ENCODE measurements at places on chromosomes 6 and 20.
A peak's percentile ranks its signal among the peaks of the same experiment; 100 is the strongest.

GRCh38 chr6:169981568-169981967 is 230.1 kb downstream of the ERMARD start:
- no peak for DNase-seq

GRCh38 chr6:116159782-116160524 is 34.0 kb upstream of the COL10A1 start:
- DNase-seq, result no peak

- DNase-seq, result no peak
Observed at GRCh38 chr6:55198715-55199114, 24.4 kb downstream of the HCRTR2 start.

- DNase-seq, result no peak
Observed at GRCh38 chr6:153121311-153121710, 9.8 kb downstream of the RGS17 start.

DNA sequence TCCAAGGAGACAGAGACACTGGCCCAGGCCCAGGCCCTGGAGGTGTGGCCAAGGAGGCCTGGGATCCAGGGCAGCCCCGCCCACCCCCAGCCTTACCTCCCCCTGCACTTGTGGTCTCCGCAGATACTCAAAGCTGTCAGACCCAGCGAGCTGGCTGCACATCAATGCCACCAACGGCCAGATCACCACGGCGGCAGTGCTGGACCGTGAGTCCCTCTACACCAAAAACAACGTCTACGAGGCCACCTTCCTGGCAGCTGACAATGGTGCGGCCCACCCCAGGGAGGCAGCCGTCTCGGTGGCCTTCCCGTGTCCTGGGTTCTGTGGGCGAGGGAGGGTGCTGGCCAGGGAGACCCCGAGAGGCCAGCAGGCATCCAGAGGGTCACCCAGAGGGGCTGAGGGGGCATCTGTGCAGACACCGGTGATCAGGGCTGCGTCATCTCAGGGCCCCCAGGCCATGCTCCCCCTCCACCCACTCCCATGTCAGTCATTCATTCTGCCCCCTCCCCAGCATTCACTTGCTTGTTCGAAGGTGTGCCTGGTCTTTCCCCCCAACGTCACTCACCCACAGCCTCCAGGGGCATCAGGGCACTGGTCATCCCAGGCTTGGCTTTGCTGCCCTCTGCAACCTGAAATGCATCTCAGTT is 141.3 kb downstream of the TAF4 start:
- DNase-seq, result no peak

GRCh38 chr6:68638230-68638900 is 3.3 kb downstream of the ADGRB3 start:
- no peak for DNase-seq

GRCh38 chr20:57695012-57695411 is 14.8 kb downstream of the PMEPA1 start:
- DNase-seq, result no peak

- peak; percentile 50 for DNase-seq
Observed at GRCh38 chr20:39825524-39825923, 863.4 kb downstream of the DHX35 start.

DNA sequence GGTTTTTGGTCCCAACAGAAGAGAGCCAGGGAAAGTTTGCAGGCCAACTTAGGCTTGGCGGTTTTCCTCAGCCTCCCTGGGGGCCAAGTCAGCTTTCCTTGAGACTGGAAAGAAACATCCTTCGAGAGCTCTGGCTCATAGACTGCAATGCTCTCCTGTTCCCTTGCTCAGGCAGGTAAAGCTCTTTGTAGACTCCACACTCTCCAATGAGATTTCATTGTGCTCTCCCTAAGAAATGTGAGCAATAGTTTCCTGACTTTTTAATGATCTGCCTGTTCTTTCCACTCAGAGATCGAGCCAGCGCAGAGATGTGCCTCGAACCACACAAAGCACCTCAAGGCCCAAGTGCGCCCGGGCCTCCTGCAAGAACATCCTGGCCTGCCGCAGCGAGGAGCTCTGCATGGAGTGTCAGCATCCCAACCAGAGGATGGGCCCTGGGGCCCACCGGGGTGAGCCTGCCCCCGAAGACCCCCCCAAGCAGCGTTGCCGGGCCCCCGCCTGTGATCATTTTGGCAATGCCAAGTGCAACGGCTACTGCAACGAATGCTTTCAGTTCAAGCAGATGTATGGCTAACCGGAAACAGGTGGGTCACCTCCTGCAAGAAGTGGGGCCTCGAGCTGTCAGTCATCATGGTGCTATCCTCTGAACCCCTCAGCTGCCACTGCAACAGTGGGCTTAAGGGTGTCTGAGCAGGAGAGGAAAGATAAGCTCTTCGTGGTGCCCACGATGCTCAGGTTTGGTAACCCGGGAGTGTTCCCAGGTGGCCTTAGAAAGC is 13.9 kb downstream of the TNFAIP3 start:
- DNase-seq, result no peak

DNA sequence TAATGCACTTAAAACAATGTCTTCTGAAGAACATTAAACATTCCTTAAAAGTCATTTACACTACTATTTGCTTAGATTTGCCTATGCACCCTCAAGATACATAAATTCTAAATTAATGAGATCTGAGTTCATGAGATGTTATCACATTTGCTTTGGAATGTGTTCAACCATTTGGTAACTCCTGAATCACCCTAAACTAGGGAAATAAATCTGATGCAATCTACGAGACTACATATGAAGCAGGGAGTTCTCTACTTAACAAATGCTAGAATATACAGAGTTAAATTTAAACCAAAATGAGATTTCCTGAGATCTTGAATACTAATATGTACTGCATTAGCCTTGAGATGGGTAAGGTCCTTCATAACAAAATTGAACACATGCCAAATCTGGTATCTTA is 170.1 kb downstream of the CLIC5 start:
- no peak for DNase-seq

DNA sequence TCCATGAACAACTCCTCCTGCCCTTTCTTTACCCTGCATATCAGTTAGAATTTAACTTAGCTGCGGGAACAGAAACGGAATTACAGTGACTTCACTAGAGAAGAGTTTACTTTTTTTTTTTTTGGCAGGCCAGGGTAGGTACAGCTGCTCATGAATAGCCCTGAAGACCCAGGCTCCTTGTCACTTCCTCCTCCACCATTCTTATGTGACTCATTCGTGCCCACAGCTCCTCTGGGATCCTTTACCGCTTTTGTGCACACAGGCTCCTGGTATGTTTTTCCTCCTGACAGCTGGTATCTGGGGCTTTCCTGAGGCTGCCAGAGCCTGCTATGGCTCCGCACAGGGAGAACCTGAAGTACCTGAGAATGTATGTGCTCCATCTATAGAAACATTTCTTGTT is 3.9 kb upstream of the KCNS1 start:
- DNase-seq, result no peak

DNA sequence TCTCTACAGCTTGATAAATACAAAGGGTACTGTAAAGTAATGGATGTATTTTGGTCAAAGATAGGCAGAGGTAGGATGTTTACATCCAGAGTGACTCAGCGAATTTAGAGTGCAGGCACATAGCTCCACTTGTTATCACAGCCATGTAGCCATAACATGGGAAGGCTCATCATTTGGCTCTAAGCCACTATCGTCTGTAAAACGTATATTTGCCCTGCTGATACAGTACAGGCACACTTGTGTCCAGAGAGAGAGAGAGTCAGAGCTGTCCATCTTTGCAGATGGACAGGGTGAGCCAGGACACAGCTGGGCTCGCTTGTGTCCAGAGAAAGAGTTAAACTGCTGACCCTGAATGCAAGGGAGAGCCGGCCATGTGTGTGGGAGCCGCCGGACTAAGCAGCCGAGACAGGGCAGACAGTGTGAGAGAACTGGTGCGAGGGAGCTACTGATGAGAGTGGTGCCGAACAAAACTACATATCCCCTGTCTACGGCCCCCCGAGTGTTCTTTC is 619.0 kb downstream of the DOK5 start:
- DNase-seq, result no peak

DNA sequence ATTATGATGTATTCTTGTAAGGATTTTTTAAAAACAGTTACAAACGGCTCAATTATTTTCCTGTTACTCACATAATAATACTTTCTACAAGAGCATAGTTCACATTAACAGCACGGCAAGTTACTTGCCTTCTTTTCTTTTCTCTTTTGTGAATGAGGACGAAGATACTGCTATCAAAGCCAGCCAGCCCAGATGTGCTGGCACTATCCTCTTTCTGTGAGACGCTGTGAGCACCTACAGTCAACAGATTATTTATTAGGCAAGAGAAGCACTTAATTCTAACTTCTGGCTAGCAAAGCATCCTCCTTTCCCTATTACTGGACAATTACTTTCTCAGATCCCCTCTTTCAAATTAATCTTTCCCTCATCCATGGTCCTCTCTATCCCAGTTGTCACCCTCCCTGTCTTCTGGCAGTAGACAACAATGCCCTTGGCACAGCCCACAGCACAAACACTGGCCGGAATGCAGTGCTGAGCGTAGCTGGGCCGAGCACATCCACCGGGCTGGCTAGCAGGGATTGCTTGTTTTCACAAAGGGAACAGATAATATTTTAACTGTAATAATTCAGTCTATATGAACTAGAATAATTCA is 262.1 kb downstream of the FOXC1 start:
- no peak for DNase-seq

DNA sequence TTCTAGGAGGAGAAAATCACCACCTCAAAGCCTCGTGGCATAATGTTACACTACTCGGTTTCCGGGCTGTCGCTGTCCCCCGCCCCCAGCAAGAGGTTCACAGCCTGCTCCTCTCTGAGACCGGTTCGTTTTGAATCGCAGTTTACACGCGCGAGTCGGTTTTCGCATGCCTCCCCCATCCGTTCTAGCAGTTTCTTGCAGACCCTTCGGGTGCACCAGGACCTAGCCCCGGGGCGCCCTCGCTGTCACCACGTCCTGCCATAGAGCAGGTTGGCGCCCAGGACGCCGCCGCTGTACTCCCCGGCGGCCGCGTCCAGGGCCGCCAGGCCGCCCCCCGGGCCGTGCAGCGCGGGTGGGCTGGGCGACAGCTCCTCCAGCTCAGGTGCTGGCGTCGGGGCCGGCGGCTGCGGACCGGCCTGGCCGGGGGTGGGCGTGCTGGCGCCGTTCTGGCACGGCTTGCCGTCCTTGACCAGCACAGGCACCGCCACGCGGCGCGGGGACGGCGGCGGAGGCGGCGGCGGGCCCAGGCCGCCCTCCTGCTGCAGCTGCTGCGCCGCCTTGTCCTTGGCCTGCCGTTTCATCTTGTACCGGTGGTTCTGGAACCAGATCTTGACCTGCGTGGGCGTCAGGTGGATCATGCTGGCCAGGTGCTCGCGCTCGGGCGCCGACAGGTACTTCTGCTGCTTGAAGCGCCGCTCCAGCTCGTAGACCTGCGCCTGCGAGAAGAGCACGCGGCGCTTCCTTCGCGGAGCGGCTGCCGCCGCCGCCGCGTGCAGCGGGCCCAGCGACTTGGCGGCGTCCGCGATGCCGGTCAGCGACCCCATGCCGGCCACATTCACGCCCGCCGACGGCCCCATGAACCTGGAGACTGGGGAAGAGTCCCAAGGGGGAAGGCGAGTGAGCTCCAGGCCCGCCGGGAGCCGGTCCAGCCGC is 1.4 kb downstream of the NKX2-4 start:
- DNase-seq, result no peak

DNA sequence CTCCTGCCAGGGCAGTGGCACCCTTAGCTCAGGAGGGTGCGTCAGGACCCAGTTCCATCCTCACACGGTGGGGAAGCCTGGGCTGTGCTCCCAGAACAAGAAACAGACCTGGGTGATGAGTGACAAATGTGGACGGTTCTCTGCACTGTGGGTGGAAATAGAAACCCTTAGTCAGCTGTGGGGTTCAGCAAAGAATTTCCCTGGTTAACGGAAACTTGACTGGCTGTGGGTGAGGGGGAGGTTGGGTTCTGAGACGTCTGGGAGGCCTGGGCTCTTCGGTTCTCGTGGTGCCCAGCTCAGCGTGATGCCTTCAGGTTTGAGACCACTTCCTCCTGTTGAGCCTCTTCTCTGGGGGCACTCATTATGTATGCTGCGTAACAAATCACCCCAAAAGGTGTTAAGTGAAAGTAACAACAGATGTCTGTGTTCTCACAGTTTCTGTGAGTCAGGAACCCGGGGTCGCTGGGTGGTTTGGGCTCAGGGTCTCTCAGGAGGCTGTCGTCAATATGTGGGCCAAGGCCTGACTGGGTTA is 53.1 kb upstream of the FAM83D start:
- no peak for DNase-seq

DNA sequence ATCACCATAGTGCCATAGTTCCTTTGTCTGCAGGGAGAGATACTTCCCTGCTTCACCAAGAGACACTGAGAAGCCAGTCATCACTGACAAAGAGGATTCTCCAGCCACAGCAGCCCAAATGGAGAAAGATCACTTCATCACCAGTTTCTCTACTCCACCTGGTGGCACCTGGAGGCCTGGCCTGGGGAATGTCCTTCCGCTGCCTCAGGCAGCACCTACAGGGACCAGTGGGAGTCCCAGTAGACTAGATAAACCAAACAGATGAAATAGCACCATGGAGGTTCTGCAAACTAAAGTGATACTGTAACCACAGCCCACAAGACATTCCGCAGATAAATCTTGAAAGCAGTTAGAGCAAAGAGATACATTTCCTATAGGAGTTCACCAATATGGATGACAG is 266.5 kb downstream of the C6orf118 start:
- DNase-seq, result no peak

- DNase-seq, result no peak
Observed at GRCh38 chr6:90294989-90295853, 1.4 kb downstream of the BACH2 start.

DNA sequence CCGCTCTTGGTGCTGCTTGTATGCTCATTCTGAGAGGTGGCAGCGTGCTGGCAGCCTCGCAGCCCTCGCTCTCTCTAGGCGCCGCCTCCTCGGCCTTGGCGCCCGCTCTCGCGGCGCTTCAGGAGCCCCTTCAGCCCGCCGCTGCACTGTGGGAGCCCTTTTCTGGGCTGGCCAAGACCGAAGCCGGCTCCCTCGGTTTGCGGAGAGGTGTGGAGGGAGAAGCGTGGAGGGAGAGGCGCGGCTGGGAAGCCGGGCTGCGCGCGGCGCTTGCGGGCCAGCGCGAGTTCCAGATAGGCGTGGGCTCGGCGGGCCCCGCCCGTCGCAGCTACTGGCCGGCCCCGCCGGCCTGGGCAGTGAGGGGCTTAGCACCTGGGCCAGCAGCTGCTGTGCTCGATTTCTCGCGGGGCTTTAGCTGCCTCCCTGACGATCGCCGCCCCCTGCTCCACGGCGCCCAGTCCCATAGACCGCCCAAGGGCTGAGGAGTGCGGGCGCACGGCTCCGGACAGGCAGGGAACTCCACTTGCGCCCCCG is 19.5 kb upstream of the FAM8A1 start:
- DNase-seq, result no peak

Data from DMS79 (cell line).